Mesendoderm (in vitro differentiated cells): ENCODE measurements at places on chromosomes 2 and 18.

GRCh38 chr2:43312755-43313641, 86.6 kb upstream of the ZFP36L2 start:
- no peak for DNase-seq

DNA sequence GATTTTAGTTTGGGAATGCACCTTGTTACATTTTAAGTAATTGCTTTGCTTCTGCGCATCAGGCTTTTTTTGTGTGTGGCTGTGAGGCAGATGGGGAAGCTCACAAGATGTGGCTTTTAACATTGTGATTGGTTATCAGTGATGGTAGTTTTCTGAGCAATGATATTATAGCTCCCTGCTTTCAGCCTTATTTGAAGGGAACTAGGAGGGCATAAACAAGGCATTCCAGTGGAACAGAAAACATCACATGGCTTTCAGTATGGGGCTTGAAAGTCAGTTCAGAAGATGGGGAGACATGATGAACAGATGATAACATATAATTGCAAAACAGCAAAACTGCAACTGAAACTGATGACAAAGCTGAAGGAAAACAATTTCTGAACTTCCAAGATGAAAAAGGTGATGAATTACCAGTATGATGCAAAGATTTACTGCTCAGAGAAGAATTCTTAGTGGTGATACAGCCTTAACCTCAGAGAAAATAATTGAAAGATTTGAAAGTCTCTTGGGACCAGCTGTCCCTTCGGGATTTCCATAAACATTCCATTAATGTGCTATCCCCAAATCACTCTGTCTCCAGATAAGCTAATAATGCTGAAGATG, 439.7 kb downstream of the RND3 start:
- no peak for DNase-seq

GRCh38 chr2:190254063-190254850, 65.4 kb downstream of the HIBCH start:
- no peak for DNase-seq

DNA sequence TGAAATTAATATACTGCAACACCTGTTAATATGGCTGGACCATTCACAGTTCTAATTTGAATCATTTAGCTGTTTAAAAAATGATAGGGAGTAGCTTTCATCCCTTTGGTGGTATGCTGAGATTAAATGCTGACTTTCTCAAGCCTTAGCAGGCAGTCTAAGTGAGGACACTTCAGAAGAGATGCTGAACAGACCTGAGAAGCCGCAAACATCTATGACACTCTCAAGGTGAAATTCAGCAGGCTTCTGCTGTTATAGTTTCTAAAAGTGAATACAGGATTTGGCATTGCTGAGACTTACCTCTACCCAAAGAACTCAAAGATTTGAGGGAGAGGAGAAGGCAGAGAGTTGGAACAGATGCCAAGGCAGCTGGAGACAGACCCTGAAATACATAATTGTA, 431.2 kb upstream of the FAM98A start:
- no peak for DNase-seq

- DNase-seq = no peak
Observed at GRCh38 chr2:153451611-153452010, 27.0 kb downstream of the RPRM start.

- no peak for DNase-seq
Observed at GRCh38 chr2:25253153-25253626, 84.8 kb upstream of the POMC start.

DNA sequence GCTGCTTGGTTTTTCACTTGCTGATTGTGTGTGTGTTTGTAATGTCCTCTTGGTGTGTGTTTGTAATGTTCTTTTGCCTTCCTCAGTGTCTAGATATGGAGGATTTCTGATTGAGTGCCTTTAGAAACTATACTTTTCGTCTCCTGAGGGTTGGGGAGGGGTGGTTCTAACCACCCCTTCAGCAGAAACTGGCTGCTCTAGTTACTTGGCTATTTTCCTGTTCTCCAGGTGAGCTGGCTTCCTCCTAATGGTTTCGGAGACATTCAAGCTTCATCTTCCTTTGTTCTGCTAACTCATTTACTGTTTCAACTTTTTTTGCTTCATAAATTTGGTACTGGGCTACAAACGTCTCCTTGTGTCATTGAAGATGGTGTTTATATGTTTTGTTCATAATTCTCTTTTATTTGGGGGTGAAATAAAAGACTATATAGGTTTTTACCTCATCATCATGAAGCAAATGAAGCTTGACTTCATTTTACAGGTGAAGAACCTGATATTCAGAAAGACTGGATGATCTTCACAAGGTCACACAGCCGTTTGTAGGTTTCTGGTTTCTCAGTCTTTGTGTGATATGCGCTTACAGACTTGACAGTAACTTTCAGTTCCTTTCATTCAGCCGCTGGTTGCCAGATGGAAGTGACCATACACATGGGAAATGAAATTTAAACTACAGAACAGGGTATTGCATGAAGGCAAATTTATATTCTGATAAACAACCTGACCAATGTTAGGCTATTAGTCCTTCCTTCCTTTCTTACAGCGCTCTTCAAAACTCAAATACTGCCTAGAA, 238.5 kb downstream of the GALR1 start:
- DNase-seq = no peak

- DNase-seq = peak; percentile 24
Observed at GRCh38 chr18:13809043-13809430, 14.9 kb upstream of the MC5R start.

GRCh38 chr2:226652369-226652768, 147.3 kb downstream of the IRS1 start:
- no peak for DNase-seq

DNA sequence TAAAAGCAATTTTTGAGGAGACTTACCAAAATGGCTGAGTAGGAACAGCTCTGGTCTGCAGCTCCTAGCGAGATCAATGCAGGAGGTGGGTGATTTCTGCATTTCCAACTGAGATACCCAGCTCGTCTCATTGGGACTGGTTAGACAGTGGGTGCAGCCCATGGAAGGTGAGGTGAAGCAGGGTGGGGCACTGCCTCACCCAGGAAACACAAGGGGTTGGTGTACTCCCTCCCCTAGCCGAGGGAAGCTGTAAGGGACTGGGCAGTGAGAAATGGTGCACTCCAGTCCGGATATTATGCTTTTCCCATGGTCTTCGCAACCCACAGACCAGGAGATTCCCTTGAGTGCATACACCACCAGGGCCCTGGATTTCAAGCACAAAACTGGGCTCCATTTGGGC, 419.0 kb downstream of the NUP35 start:
- DNase-seq = no peak
